ENCODE measurements at places on chromosomes 7 and 10. TPM values are rescaled to one million over a fixed set of nuclear protein-coding genes. Genes with fewer than 3 reads are reported as not detected.

CLCN1 gene
- total RNA-seq: 0.35 TPM

OR2A1 gene
- total RNA-seq: not detected

IL6 gene
- 1.6 TPM for total RNA-seq

DNA sequence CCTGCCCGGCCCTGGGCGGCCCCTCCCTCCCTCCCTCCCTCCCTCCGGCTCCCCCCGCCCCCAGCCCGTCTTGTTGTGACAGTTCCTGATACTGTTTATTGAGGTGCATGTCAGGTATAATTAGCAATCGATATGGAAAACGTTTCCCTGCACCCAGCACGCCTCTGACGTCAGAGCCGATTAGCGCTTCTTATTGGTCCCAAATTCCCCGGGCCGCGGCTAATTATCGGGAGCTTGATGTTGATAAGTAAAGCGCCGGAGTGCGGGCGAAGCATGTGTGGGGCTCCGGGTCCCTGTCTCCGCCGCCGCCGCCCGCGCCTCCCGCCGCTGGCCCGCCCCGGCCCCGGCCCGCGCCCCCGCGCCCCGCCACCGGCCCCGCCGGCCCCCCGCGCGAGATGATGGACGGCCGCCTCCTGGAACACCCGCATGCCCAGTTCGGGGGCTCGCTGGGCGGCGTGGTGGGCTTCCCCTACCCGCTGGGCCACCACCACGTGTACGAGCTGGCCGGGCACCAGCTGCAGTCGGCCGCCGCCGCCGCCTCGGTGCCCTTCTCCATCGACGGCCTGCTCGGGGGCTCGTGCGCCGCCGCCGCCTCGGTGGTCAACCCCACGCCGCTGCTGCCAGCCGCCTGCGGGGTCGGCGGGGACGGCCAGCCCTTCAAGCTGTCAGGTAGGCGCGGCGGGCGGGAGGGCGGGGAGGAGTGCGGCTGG, at the start of gene UNCX:
Gene UNCX, plus strand, starts transcription at position 250 of the 710 bp plus-strand sequence. Its CDS starts 146 bp downstream, at position 396.
- no peaks in the 10 kb centered on the region for H3K4me1 ChIP-seq
- peaks cover 30% of the 10 kb centered on the region for H3K27me3 ChIP-seq
- H3K27ac ChIP-seq: no peak within 1 kb of the TSS
- peak; percentile 62 for DNase-seq
- peak within 1 kb of the TSS; percentile 31 for H3K4me3 ChIP-seq

DNA sequence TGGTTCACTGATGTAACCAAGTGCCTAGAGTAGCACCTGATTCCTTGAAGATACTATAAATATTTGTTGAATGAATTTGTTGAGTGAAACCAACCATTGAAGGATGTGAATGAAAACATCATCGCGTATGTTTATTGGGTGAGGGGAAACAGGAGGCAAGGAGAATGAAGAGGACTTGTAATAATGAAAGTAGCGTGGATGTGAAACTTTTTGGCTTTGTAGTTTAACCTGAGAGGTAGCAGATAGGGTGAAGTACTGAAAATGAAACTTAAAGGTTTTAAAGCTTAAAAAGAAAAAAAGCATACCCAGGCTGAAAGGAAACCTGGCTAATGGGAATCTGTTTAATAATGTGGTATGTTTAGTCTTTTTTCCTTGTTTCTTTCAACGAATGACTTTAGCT, 5.2 kb downstream of the CCNY start:
- no peaks in the 10 kb centered on the region for H3K27me3 ChIP-seq
- DNase-seq: no peak
- H3K4me3 ChIP-seq: no peak overlapping the region
- H3K36me3 ChIP-seq: no peaks in the 10 kb centered on the region

GRCh38 chr7:47027695-47028240, 554.1 kb downstream of the TNS3 start:
- H3K36me3 ChIP-seq: no peaks in the 10 kb centered on the region
- no peak overlapping the region for H3K4me3 ChIP-seq
- H3K27ac ChIP-seq: no peak overlapping the region
- H3K4me1 ChIP-seq: no peaks in the 10 kb centered on the region
- DNase-seq: no peak
- no peaks in the 10 kb centered on the region for H3K27me3 ChIP-seq

GRCh38 chr10:132496360-132497062, 41.1 kb upstream of the INPP5A start:
- no peaks in the 10 kb centered on the region for H3K36me3 ChIP-seq
- H3K27me3 ChIP-seq: no peaks in the 10 kb centered on the region
- H3K4me1 ChIP-seq: peaks cover 5% of the 10 kb centered on the region
- no peak for DNase-seq

- H3K36me3 ChIP-seq: no peaks in the 10 kb centered on the region
- H3K4me3 ChIP-seq: no peak overlapping the region
- H3K27ac ChIP-seq: peak overlapping the region; percentile 58
- peaks cover 31% of the 10 kb centered on the region for H3K4me1 ChIP-seq
- DNase-seq: peak; percentile 90
- H3K27me3 ChIP-seq: no peaks in the 10 kb centered on the region
Measured at GRCh38 chr7:116809636-116810266, 52.6 kb upstream of the CAPZA2 start.

DNA sequence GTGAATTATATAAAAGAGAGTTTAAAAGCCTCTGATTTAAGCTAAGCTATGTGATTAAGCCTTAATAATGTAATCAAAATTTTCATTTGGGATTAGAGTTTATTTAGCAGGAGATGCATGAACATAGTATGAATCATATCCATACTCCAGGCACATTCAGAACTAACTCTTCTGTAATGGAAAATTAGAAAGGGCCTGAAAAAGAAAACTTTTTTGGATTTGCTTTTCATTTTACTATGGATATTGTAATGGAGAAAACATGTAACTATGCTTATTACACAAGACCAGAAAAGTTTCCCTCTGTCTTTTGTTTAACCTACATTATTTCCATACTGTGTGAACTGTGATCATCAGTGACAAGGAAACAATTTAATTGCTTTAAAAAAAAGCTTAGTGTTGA, 22.0 kb downstream of the TES start:
- H3K4me1 ChIP-seq: peaks cover 11% of the 10 kb centered on the region
- H3K27ac ChIP-seq: no peak overlapping the region
- H3K27me3 ChIP-seq: no peaks in the 10 kb centered on the region
- no peaks in the 10 kb centered on the region for H3K36me3 ChIP-seq
- DNase-seq: no peak
- H3K4me3 ChIP-seq: no peak overlapping the region

DNA sequence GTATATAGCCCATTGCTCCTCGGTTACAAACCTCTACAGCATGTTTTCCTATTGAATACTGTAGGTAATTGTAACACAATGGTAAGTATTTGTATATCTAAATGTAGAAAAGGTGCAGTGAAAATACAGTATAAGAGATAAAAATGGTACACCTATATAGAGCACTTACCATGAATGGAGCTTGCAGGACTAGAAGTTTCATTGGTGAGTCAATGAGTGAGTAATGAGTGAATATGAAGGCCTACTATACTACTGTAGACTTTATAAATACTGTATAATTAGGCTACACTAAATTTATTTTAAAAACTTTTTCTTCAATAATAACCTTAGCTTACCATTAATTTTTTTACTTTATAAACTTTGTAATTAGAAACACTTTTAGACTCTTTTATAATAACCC, 239.7 kb downstream of the CDK14 start:
- no peak overlapping the region for H3K4me3 ChIP-seq
- DNase-seq: no peak
- H3K4me1 ChIP-seq: no peaks in the 10 kb centered on the region
- no peaks in the 10 kb centered on the region for H3K36me3 ChIP-seq
- no peaks in the 10 kb centered on the region for H3K27me3 ChIP-seq
- no peak overlapping the region for H3K27ac ChIP-seq

DNA sequence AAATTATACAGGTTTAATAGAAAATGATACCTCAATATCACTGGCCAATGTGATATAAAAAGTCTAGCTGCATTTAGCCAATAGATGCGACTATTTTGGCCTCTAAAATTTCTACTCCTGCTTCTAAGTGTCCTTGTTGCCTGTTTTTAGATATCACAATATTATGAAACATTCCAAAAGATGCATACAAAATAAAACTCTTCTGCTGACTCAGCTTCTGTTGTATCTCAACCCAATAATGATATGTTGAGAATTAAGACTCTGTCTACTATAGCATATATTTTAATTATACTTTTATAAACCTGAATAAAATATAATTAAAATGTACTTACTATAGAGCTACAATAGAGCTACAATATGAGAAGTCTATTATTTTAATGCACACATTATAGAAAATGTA, 661.0 kb upstream of the TEX47 start:
- H3K36me3 ChIP-seq: no peaks in the 10 kb centered on the region
- no peak overlapping the region for H3K27ac ChIP-seq
- DNase-seq: no peak
- H3K4me1 ChIP-seq: no peaks in the 10 kb centered on the region
- H3K27me3 ChIP-seq: no peaks in the 10 kb centered on the region

- H3K36me3 ChIP-seq: peaks cover 4% of the 10 kb centered on the region
- H3K4me1 ChIP-seq: no peaks in the 10 kb centered on the region
- no peak for DNase-seq
- H3K4me3 ChIP-seq: no peak overlapping the region
- H3K27me3 ChIP-seq: no peaks in the 10 kb centered on the region
Measured at GRCh38 chr7:44432381-44432977, 58.0 kb downstream of the NUDCD3 start.

GRCh38 chr10:30862486-30862885, 169.2 kb downstream of the ZNF438 start:
- H3K27ac ChIP-seq: no peak overlapping the region
- no peak overlapping the region for H3K4me3 ChIP-seq
- H3K27me3 ChIP-seq: no peaks in the 10 kb centered on the region
- H3K4me1 ChIP-seq: no peaks in the 10 kb centered on the region
- no peaks in the 10 kb centered on the region for H3K36me3 ChIP-seq

DNA sequence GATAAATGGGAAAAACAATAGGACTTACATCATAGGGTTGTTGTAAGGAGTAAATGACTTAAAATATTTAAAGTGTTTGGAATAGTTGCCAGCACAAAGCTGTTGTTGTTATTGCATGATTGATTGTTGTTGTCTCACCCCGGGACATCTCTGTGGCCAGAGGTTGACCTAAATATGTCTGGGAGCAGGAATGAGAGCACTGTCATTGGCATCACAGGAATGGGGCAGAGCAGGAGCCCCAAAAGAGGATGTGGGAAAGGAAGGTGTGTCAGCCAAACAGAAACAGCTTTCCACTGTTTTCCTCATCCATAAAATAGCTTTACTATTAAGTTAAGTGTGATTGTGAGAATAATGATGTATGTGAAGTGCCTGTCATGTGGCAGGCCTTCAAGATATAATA, 121.6 kb downstream of the TMEM168 start:
- DNase-seq: no peak
- H3K36me3 ChIP-seq: no peaks in the 10 kb centered on the region
- H3K27me3 ChIP-seq: no peaks in the 10 kb centered on the region
- no peak overlapping the region for H3K27ac ChIP-seq

DNA sequence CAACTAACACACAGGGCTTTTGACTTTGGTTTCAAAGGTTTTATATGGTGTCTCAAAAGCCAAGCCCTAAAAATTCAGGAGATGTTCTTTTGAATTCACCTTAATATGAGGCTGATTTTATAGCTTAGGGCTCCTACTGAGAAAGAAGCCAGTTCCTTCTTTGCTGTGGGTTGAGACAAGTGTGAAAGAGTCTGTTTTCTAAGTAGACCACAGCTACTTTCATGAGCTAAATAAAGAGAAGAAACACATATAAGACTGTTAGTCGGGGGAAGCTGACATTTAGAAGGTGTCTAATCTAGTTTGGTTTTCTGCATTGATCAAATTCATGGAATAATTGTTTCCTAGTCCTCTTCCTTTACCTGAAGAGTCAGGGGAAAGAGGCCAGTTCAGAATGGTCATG, 332.1 kb upstream of the CELF2 start:
- no peak overlapping the region for H3K27ac ChIP-seq
- H3K4me3 ChIP-seq: no peak overlapping the region
- no peak for DNase-seq
- H3K27me3 ChIP-seq: no peaks in the 10 kb centered on the region
- no peaks in the 10 kb centered on the region for H3K4me1 ChIP-seq
- no peaks in the 10 kb centered on the region for H3K36me3 ChIP-seq

GRCh38 chr10:62842983-62843382, 26.8 kb upstream of the EGR2 start:
- no peaks in the 10 kb centered on the region for H3K4me1 ChIP-seq
- no peaks in the 10 kb centered on the region for H3K27me3 ChIP-seq
- H3K4me3 ChIP-seq: no peak overlapping the region

DNA sequence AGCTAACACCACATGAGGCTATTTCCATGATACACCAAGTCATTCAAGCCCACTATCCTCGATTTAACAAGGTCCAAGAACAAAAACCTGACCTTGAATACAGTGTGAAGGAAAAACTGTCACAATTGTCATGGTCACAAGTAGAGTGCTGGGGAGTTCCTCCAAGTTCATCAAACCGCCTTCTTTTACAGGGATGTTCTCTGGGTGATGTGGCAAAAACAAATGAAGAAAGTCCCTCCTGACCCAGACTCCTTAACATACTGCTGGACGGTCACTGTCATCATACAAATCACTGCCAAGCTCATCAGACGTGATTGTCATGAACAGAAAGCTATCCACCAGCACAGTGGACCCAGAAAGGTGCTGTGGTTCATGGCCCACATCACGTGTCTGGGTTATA, 28.9 kb downstream of the HIPK2 start:
- no peak for DNase-seq
- no peaks in the 10 kb centered on the region for H3K36me3 ChIP-seq
- H3K27ac ChIP-seq: no peak overlapping the region
- no peak overlapping the region for H3K4me3 ChIP-seq
- peaks cover 47% of the 10 kb centered on the region for H3K4me1 ChIP-seq
- no peaks in the 10 kb centered on the region for H3K27me3 ChIP-seq
